ENCODE measurements at places on chromosomes 4 and X.

DNA sequence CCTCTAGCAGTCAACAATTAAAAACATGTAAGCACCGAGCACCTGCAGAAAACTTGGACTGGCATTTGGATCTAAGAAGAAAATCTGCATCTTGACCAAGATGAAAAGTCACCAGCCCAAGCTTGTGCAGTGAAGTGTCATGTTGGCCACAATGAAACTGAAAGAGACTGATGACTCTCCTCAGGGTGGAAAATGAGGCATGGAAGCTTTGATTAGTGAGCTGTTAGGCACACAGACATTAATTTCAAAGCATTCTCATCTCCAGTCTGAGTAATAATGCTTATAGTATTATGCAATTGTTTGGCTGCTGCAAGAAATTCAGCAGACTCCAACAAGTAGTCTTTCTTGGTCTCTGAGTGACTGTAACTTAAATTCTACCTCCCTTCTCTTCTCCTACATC lies 150.1 kb downstream of the AR start:
- no peak for DNase-seq

DNA sequence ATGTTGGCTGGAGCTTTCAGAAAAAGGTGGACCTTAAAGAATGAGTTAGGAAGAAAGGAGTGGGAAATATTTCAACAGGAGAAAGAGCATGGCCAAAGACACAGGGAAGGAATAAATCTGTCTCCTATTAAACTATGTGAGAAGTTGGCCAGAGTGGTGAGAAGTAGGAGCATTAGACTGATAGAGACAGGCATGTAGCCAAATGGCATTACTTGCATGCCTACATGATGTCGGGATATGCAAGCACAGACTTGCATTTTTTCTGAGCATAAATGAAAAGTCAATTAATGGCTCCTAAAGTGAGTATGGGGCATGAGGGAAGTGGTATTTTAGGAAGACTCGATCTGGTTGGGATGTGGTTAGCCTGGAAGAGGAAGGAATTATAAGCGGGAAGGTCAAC lies 279.6 kb upstream of the PITX2 start:
- DNase-seq: no peak

DNA sequence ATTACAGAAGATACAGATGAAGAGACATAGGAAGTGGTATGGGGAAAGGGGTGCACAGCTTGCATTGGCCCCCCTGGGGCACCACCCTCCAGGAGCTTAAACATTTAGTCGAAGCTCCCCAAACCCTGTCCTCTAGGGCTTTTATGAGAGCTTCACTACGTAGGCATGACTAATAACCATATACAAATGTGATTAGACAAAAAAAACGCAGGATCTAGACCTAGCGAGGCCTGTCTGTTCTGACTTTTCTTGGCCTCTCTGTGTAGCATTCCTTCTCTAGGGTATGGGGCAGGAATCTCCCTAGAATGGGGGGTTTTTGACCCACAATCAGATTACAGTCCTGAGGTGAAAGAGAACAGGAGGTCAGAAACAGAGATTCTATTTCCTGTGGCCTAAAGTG lies 293.7 kb upstream of the GALNTL6 start:
- DNase-seq: no peak

GRCh38 chr4:186854256-186854655 lies 130.6 kb upstream of the FAT1 start:
- DNase-seq: no peak

GRCh38 chrX:39935411-39936064 lies 162.2 kb downstream of the BCOR start:
- no peak for DNase-seq

GRCh38 chr4:13654162-13654797 lies 26.8 kb upstream of the BOD1L1 start:
- peak; percentile 59 for DNase-seq

DNA sequence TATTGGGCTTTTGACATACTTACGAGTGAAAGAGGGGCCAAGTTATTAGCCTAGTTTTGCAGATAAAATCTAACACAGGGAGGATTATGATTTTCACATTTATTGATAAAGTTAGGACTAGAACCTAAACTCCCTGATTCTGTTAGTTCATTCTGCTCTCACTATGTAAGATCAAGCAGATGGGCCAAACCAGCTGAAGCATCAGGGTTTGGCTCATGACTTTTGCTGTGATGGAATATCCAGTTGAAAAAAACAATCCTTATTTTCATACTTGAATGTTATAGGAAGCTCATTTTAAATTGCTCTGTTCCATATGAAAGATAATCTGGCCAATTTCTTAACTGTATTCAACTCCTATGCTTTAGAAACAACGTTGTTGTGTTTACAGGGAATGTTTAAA lies 21.2 kb downstream of the SPRY1 start:
- DNase-seq: no peak

Measured in KG1 (cell line).